Stimulated activated CD8-positive, alpha-beta memory T cell treated with anti-CD3 and anti-CD28 coated beads, Interleukin-2, amount 100 ng/mL, for 1 hour (primary cell): ENCODE measurements at places on chromosomes 4 and X.

DNA sequence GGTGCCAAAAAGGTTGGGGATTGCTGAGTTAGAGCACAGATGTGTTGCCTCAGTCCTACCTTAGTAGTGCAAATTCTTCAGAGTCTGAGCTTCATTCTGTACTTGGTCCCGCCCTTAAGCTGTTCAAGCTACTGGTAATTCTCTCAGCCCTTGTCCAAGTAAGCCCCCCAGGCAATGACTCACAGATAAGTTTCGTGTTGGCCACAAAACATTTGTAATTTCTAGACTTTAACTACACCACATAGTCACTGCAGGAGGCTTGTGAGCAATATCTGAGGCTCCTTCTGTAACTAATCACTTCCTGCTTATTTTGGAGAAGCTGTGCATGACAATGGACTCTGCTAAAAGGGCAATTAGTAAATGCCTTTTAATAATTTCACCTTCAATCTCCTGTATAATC is 1420.5 kb downstream of the PCDH7 start:
- no peak for DNase-seq

GRCh38 chr4:76622717-76623116 is 187.7 kb downstream of the SHROOM3 start:
- DNase-seq = no peak

GRCh38 chr4:43253541-43253940 is 361.0 kb downstream of the GRXCR1 start:
- no peak for DNase-seq

DNA sequence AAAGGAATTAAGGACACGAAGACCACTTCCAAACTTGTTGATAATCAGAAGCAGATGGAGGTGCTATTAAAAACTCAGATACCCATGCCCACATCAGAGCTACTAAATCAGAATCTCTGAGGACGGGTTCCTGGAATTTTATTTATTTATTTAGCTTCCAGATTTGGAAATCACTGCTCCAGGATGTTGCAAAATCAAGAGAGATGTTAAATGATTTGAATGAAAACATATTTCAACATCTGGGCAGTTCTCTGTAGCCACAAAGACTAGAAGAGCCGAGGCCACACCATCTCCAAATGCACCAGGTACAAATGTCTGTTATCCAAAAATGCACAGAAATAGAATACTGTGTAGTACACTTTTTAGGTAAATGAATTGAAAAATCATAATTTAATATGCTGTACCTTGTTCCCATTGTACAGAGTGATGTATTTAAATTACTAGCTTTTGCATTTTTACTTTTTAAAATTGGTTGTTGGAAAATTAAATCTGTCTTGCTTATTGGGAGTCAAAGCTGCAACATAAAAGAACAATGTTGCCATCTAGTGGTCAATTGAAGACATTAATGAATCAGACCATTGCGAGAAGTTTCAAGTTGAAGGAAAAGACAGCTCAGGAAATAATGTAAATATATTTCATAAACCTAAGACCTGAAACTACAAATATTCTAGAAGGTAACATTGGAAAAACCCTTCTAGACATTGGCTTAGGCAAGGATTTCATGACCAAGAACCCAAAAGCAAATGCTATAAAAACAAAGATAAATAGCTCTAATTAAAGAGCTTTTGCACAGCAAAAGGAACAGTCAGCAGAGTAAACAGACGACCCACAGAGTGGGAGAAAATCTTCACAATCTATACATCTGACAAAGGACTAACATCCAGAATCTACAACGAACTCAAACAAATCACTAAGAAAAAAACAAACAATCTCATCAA is 151.3 kb upstream of the TTC29 start:
- no peak for DNase-seq

DNA sequence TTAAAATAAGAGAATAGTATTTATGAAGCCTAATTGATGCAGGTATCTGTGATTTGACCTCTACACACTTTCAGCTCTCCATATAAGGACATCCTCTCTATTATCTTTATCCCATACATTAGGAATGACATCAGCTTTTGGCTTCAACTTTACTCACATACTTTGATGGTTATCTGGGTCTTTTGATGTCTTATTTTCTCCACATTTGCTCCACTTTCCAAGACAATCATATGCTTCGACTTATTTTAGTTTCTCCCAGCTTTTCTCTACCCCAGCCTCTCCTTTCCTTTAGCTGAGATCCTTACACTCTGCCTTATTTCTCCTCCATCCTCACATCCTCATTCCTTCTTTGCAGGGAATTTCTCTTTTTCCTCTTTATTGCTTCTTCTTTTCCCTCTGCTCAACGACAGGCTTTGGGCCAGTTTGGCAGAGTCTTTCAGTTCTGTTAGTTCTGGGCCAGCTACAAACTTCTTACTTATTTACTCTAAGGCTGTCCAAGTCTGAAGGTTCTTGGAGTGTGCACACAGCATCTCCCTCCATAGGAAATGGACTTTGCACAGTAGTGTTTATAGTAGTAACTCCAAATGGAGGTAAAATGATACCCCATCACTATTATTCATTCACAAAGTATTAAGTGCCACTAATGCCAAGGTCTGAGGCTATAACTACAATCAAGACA is 50.5 kb downstream of the SLC4A4 start:
- no peak for DNase-seq

- no peak for DNase-seq
Observed at GRCh38 chr4:21733894-21734630, 214.5 kb downstream of the KCNIP4 start.

DNA sequence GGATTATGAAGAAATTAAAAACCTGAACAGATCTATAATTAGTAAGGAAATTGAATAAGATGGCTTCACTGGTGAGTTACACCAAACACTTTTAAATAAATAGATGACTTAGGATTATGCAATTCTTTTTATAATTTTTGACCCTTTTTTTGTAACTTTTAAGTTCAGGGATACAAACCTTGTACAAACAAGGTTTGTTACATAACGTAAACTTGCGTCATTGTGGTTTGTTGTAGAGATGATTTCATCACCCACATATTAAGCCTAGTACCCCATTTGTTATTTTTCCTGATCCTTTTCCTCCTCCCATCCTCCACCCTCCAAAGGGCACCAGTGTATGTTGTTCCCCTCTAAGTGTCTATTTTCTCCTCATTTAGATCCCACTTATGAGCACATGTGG is 75.7 kb downstream of the CPEB2 start:
- no peak for DNase-seq

- no peak for DNase-seq
Observed at GRCh38 chr4:7877176-7877575, 62.5 kb downstream of the AFAP1 start.

GRCh38 chr4:181301735-181302710 is 941.2 kb upstream of the TENM3 start:
- no peak for DNase-seq

DNA sequence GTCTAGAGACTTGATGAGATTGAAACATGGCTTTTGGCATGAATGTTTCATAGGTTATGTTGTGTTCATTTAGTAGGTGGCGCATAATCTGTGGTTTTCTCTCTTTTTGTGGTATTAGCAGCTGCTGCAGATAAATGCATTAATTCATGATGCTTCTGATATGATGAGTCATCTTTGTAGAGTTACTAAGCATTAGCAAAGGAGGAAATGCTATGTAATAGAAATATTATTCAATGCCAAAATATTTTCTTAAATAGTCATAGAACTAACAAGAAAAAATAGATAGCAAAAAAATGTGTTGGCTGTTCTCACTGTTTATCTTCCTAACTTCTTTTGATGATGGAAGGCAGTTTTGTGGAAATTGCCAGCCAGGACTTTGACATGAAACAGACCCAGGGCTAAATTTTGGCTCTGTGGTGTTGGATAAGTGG is 3.6 kb downstream of the ZXDB start:
- no peak for DNase-seq

DNA sequence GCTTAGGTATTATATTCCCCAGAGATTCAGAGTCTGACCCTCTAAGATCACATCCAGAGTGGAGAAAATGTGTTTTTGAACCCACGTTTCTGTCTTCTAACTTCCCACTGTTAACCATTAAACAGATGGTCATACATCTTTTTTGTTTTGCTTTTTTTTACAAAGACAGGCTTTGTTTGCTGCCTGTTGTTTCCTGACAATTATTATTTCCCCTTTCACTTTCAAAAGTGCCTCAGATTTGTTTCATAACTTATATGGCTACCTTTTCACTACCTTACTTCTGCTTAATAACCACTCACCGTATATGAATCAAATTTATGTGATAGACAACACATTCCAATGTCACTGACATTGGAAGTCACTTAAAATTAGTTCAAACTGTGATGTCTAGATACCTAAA is 142.2 kb downstream of the HS3ST1 start:
- DNase-seq = no peak

GRCh38 chr4:122711919-122712318 is 20.6 kb upstream of the BBS12 start:
- DNase-seq = no peak

DNA sequence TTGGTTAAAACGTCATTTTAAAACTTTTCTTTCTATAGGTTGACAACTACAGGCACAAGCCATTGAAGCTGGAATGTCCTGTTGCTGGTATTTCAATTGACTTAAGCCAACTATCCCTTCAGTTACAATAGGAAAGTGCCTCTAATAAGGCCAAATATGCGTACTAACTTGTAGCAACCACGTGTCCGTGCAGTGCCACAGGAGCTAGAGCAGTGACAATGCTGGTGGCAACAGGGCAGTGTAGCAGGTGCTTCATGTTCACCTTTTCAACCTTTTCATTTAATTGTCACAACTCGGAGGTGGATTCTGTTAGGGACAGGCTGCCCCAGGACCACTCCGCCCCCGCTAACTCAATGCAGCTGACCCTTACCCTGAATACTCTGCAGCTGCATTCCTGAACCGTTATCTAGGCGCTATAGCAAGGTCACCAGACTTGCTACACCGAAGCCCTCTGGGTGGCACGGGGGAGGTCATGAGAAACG is 37.7 kb downstream of the ERVMER34-1 start:
- DNase-seq = no peak

- DNase-seq = no peak
Observed at GRCh38 chr4:26863512-26863911, 2.9 kb downstream of the STIM2 start.

- no peak for DNase-seq
Observed at GRCh38 chrX:107442914-107443527, 6.4 kb upstream of the FRMPD3 start.

- DNase-seq = no peak
Observed at GRCh38 chrX:67622053-67622585, 78.3 kb downstream of the AR start.

DNA sequence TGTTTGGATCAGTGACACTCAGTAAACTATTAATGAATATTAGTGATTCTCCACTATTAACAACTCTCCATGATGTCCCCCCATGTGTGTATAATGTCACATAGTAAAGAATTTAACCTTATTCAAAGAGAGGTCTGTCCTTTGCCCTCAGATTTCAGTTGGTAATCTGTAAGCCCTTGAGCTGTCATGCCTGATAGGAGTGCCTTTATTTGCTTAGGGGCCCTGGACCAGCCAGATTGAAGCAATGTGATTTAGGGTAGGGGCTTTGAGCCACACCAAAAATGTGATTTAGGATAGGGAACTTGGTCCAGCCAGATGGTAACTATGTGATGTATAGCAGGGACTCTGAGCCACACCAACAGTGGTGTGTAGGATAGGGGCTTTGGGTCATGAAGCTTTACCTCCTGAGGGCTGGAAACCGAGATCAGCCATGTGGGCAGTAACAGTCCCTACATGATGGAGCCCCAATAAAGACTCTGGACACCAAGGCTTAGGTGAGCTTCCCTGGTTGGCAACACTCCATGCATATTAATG is 44.3 kb upstream of the PAGE4 start:
- no peak for DNase-seq

GRCh38 chrX:45811326-45811725 is 610.6 kb upstream of the DIPK2B start:
- DNase-seq = no peak

GRCh38 chr4:40489961-40490360 is 139.7 kb downstream of the RBM47 start:
- no peak for DNase-seq

DNA sequence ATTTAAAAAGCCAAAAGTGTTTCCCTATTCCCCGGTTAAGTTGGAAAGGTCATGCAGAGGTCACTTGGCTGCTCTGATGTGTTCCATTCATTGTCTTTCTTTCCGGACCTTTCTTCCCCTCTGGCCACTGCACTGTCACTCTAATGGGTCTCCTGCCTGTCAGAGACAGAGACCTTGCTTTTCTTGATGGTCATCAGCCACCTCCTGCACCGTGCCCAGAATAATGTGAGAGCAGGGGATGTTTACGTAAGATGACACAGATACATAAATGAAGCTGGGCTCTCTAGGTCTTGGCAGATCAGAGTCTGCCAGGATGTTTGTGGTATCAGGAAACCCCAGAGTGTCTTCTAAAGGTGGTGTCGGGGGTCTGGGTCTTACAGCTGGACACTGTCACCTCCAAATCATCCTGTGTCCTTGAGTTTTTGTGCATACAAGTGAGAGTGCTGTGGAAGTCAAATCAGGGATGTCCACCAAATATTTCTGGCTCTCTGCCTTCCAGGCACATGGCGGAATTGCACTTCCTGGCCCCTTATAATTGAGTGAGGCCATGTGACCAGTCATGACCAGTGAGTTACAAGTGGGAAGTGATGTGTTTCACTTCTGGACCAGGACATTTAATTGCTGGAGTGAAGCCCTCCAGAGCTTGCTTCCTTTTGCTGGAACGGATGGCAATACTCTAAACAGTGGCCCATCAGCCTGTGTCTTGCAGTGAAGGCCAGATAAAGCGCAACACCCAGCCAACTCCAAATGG is 130.6 kb upstream of the ATP6AP2 start:
- no peak for DNase-seq

DNA sequence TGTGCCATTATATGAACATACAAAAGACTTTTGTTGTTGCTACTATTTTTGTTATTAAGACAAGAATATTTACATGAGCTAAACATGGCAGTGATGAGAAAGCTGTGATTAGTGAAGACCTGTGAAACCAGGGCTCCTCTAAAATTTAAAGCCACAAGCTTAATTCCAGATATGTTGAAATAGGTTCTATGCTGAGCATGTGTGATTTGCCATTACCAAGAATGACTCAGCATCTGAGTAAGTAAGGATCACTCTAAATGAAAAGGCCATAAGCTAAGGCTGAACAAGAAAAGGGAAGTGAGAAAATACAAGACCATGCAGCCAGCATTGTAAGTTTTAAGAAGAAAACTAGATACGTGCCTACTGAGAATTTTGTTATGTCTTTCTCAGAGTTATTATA is 75.9 kb upstream of the CAMK2D start:
- no peak for DNase-seq

GRCh38 chr4:136992032-136992431 is 540.3 kb downstream of the PCDH18 start:
- no peak for DNase-seq

- no peak for DNase-seq
Observed at GRCh38 chrX:68940601-68941000, 111.8 kb downstream of the EFNB1 start.

DNA sequence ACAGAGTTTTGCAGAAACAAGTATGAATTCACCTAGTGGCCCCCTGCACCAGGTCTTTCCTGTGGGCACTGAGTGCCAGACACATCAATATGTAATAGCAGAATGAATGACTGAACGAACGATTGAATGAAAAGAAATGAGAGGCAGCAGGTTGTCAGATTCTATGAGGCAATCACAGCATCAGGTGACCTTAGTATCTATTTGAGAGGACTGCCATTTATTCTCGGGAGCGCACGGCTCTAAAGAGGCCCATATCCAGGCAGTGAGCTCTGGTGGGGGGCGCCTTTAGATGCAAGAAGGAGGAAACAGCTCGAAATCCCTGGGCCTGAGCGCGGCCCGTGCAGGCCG is 528 bp upstream of the SLC25A4 start:
- DNase-seq = no peak
